ENCODE measurements at places on chromosomes 6 and 20.

GRCh38 chr6:13229205-13230085 lies 98.9 kb downstream of the TBC1D7 start:
- DNase-seq, result peak; percentile 11

GRCh38 chr6:149054559-149055194 lies 262.8 kb upstream of the TAB2 start:
- no peak for DNase-seq

DNA sequence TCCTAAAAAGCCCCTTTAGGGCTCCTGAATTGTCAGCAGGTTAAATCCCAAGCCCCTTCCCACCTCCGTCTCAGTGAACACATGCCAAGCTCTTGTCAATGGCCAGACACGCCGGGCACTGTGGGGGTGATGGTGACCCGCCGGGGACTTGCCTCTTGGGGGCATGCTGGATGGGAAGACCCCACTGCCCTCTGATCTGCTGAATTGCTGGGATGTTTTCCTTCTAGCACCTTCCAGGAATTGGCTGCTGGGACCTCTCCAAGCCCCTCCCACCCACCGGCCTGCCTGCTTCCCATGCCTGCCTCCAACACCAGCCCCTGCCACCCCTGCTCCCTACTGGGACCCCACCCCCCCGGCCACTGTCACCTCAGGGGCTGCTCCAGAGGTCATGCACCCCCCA lies 345.9 kb downstream of the CDH4 start:
- DNase-seq, result no peak

DNA sequence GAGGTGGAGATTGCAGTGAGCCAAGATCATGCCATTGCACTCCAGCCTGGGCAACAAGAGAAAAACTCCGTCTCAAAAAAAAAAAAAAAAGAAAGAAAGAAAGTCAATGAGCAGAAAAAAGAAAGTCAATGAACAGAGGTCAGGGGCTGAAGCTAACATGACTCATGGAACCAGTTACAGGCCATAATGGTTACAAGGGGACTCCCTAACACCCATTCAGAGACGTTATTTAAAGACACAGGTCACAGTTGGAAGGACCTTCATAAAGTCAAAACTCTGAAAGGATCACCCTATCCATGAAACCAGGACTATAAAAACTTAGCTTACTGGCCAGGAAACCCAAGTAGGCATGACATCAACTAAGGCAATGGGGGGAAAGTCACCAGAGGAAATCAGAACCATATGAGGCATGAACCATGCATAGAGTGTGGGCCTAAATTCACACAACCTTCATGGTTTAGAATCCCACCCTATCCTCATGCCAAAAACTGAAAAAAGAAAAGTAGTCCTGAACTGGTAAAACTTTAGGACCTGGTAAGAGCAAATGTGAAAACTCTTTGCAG lies 18.2 kb downstream of the FBXL4 start:
- no peak for DNase-seq

GRCh38 chr6:84774157-84774984 lies 10.0 kb upstream of the TBX18 start:
- peak; percentile 79 for DNase-seq

DNA sequence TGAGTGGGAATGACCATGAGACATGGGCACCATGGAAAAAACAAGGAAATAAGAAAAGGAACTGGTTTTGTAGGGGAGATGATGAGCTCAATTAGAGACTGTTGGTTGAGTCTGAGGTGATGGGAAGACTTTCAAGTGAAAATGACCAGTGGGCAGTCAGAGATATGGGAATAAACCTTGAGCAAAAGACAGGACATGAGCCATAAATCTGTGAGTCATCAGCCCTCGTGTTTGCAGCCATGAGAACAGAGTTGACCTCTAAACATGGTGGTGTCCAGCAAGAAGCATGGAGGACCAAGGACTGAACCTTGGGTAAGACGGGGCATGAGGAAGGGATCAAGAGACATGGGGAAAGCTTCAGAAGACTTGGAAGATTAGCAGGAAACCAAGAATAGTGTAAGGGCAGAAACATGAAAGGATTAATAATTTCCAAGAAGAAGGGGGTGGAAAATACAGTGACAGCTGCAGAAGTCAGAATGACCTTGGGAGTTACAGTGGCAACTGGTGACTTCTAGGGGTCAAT lies 280.6 kb upstream of the PRDM1 start:
- no peak for DNase-seq

All from fibroblast of pulmonary artery (primary cell).